ENCODE measurements at places on chromosomes 2 and 18. TPM values are rescaled to one million over a fixed set of nuclear protein-coding genes. Genes with fewer than 3 reads are reported as not detected.

GRCh38 chr2:96409081-96409819 is 73.7 kb downstream of the NCAPH start:
- DNase-seq, result no peak

DNA sequence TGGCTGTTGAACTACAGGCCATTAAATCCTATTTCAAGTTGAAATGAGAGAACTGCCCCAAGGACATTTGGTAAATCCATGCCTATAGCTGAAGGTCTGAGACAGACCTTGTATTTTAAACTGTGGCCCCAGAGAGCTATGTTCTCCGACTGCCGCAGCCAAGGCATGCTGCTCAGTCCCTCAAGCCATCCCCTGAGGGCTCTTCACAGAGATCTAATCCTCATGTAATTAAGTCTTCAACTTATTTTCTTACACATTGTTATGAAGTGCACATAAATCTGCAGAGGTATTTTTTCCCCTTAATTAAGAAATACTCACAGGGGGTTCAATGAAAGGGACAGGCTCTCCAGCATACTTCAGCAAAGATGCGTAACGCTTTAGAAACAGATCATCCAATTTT is 50.6 kb downstream of the ABCG8 start:
- no peak for DNase-seq

GRCh38 chr2:74036450-74037195 is 51.9 kb downstream of the TET3 start:
- no peak for DNase-seq

DNA sequence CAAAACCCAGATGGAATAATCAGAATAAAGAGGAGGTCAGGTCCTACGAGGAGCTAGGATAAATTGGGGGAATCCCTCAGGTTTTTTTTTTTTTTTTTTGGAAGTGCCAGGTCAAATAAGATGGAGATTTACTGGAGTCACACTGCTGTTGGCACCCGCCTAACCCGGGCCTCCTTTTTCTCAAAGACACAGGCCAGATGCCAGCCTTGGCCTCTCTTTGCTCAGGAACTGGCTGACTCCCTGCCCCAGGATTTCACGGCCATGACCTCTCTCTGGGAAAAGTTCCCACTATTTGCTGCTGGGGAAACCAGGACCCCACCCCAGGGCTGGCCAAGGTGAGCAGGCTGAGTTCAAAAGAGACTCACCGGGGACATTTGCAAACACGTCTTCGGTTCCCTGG is 2.5 kb downstream of the CD8A start:
- no peak for DNase-seq

Gene ABCB11
- total RNA-seq, result not detected

Gene BCL11A
- total RNA-seq, result 92.7 TPM

GRCh38 chr2:64186699-64187605 is 42.7 kb upstream of the PELI1 start:
- no peak for DNase-seq

GRCh38 chr18:75071484-75071785 is 137.5 kb downstream of the PTGR3 start:
- DNase-seq, result no peak

DNA sequence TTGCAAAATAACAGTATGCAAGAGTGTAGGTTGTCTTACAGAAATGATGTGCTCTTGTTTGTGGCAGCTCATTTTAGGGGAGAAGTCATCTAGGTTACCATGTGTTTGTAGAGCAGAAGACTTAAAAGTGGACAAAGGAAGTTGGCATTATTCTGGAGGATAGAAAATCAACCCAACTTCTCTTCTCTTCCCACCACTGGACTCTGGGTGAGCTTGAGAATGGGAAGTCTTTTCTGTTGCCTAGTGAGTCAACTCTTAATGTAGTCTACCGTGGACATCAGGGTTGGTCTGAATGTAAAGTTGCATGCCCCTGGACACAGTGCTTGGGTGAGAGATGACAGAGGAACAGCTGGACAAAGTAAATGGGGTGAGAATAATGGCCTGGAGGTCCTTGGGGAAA is 98.3 kb downstream of the FMNL2 start:
- no peak for DNase-seq

Gene NT5DC4
- not detected for total RNA-seq

GRCh38 chr2:188629753-188630527 is 338.3 kb downstream of the GULP1 start:
- DNase-seq, result no peak

Gene TGFA
- total RNA-seq, result 3.3 TPM

DNA sequence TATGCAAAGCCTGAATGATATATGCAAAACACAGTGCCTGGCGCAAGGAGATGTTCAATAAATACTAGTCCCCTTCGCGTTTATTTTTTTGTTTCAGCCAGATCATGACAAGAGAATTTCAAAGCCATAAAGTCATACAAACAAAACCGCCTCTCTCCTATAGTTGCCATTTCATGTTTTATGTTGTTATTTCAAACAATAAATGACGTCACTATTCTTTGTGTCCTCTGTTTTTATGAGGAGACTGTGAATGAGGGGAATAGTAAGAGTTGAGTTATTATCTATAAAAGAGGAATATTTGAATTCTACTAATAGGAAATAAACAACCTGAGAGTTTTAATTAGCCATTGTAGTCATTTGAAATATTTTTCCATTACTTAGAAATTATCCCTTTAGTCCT is 464.5 kb downstream of the THSD7B start:
- no peak for DNase-seq

Gene IGFBP2
- 366 TPM for total RNA-seq

Gene APLF
- 3.7 TPM for total RNA-seq

Gene DHRS9
- not detected for total RNA-seq

Gene SERPINB3
- total RNA-seq, result 1.7 TPM

Gene CCBE1
- 0.46 TPM for total RNA-seq

DNA sequence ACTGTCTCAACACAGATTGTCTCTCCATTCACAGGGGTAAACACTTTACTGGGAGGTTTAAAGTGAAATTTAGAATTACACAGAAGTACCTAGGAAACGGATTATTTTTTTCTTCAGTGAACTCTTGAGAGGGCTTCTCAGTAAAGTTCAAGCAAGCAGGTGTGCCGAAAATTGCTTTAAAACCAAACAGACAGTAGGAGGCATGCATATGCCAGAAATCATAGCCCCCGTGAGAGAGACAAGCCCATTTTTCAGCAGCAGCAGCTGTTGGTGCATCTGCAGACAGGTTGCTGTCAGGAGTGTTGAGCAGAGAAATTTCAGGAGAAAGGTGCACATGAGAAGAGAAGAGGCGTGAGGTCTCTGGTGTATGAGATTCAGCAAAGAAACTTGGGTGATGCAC is 2115.5 kb upstream of the CELF4 start:
- no peak for DNase-seq

- no peak for DNase-seq
Observed at GRCh38 chr2:9640403-9641104, 9.8 kb upstream of the YWHAQ start.

DNA sequence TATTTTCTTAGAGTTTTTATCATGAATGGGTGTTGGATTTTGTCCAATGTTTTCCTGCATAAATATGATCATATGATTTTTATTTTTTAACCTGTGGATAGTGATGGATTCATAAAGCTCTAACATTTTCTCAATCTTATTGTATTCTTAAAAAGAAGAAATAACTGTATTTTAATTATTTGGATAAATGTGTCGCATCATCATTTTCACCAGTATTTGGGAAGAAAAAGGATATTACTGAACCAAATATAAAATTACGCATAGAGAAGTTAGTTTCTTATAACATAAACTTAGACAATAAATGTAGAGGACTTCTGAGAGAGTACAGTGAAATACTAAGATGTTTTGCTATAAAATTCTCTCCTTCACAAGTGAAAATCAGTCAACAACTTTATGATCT is 126.0 kb upstream of the CHST9 start:
- no peak for DNase-seq

Gene CD8A
- not detected for total RNA-seq

Gene RNF144A
- total RNA-seq, result 9.8 TPM

DNA sequence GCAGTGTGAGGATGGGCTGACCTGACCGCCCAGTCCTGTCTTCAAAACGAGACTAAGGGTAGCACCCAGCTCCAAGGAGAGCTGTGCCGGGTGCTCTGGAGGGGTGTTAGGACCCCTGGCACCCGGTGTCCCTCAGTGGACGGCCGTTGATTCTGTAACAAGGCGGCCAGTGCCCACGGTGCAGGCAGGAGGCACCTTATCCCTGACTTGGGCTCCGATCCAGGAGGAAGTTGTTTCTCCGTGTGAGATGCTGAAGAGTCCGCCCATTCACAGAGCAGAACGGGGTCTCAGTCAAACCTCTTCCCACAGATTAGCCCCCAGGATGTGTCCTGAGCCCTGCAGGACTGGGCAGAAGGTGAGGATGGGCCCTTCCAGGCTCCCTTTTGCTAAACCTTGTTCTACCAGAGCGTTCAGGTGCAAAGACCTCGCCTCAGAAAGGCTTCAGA is 123.0 kb downstream of the NFATC1 start:
- DNase-seq, result peak; percentile 9

- DNase-seq, result no peak
Observed at GRCh38 chr18:39037925-39038324, 1472.3 kb upstream of the CELF4 start.

- no peak for DNase-seq
Observed at GRCh38 chr18:8462651-8463185, 146.5 kb upstream of the RAB12 start.

DNA sequence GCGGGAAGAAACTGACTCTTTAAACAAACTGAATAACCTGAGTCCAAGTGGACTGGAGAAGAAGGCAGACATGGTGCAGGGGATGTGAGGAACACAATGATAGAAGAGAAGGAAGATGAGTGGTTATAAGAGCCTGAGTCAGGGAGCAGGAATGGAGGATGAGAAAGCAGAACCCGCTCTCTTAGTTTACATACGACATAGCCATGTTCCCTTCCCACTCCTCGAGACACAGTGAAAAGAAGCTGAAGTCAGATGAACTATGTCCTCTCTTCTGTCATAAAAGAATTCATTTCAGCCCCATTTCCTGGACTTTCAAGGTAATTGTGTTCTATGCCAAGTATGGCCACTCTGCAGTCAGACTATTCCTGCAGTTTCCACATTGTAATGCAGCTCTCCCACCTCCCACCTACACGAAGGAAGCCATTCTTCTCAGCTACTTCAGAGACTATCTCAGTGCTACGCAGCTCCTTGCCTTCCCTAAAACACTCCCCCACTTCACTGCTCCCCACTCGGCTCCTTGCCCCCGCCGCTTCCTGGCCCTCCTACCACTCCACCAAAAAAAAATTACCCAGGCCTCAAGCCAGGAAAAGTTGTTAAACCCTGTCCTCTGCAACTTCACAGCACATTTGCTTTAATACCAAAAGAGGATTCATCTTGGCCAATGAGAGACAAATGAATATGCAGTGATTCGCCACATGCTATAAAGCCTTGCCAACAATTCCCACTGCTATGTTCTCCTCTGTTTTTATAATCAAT is 323.4 kb upstream of the EPHA4 start:
- DNase-seq, result no peak

GRCh38 chr2:239269916-239270315 is 130.9 kb downstream of the HDAC4 start:
- DNase-seq, result no peak

Gene ANKRD30BL
- not detected for total RNA-seq

GRCh38 chr2:86623043-86623493 is 597 bp downstream of the RNF103 start:
- DNase-seq, result no peak

Gene CMPK2
- total RNA-seq, result 0.90 TPM

Gene RUFY4
- 0.44 TPM for total RNA-seq

Gene SPHKAP
- not detected for total RNA-seq

- peak; percentile 89 for DNase-seq
Observed at GRCh38 chr2:191150600-191151330, at the start of gene STAT4. TSS of gene STAT4 (minus strand) at chr2:191150994. CDS start at chr2:191148203, 2,791 bp downstream.

DNA sequence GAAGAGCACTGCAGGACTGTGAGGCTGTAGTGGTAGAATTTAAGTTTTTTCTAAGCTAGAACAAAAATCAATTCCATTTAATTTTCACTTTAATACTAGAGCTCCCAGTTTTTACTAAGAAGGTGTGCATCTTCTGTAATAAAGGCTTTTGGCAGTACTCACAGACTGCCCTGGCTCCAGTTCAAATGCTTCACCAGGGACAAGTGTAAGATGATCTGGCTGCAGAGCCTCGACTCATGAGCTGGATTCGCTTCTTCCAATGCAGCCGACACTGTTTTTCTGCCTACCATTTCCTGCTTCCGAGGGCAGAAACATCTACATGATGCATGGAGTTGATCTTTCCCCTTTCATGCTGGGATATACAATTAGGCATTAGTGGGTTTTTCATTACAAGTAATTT is 87.0 kb downstream of the FARSB start:
- no peak for DNase-seq

DNA sequence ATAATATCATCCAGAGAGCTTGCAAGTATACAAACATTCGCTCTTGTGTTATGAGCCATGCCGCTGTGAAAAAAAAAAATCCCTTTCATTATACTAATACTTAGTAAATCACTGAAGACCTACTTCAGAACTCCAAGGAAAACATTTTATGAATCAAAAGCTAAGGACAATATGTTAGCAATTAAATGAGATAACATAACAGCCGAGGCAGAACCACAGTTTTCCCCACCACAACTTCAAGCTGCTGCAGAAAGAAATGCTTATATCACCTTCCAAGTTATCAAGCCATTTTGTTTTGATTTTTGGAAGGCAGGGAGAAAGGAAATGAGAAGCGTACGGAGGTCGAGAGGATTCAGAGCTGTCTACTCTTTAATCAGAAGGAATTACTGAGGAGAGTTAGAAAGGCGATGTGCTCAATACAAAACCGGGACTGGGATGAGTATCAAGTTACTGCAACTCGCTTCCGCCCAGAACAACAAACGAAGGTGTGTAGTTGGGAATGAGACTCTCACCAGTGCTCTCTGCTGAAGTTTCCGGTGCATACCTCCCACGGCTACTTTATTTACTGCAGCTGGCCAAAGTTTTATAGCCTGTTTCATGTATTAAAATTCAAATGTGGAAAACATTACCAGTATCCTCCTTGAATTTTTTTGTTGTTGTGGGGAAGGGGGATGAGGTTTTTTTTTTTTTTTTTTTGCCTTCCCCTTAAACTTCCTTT is 292.2 kb upstream of the CCDC68 start:
- no peak for DNase-seq

DNA sequence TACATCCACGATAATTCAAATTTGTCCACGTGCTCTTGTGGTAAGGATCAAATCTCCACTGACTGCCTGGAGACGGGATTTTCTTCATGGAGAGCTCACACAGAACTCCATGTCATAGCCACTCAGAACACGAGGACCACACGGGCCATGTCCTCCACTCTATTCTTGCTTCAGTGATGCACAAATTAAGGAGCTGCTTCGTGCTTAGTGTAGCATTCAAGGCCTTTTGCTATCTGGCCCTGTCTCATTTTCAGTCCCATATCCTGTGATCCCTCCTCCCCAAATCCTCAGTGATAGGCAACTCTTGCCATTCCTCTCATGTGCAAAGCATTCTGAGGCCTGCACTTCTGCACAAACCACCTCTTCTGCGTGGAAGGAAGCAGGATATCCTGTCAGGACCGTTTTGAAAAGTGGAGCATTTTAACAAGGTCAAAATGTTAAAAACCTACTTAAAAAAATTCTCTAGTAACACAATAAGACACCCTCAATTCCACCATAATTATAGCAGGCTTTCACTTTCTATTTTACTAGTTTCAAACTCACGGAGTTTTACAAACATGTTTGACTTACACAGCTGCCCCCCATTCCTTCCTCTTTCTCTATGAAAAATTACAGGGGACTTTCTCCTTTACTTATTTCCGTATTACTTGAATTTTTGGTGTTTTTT is 35.2 kb downstream of the ST3GAL5 start:
- no peak for DNase-seq
